Foreskin keratinocyte (primary cell): ENCODE measurements at places on chromosomes 13 and 19. TPM values are rescaled to one million over a fixed set of nuclear protein-coding genes. Genes with fewer than 3 reads are reported as not detected.

DNA sequence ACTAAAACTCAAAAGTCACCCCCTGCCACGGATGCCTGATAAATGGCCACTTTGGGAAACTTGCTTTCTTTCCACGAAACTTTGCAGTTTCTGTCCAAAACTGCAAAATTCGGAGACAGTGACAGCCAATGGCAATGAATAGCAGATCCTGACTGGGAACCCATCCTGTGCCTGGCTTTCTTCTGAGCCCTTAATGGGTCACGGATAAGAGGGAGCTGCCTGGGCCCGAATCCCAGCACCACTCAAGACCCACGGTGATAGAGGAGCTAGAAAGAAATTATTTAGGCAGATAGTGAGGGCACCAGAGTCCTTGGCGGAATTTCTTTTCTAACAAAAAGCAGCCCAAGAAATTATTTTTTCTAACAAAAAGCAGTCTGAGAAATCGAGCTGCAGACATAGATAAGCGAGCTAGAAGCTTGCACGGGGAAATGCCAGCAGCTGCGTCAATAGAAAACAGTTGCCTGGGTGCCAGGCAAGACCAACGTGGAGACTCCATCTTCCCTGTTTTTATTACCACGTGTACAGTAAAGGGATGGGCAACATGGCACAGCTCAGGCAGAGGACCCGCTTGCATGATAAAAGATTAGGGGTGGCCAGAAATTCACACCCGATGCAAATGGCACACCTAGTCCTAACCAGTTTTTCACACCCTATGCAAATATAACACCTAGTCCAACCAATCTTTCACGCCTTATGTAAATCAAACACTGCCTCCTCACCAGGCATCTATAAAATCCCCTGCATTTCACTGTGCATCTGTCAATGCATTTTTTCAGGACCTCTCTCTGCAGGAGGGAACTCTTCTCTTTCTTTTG lies 7.1 kb upstream of the HSH2D start:
- no peak for DNase-seq

GRCh38 chr19:32719611-32720059 lies at the start of gene TDRD12:
Gene TDRD12 (plus strand): TSS chr19:32719767. CDS start chr19:32720073, 306 bp downstream.
- DNase-seq: no peak

Gene IRGQ
- total RNA-seq: 14.8 and 15.8 TPM in 2 replicates

Gene PPP1R37
- total RNA-seq: 20.9 and 21.8 TPM in 2 replicates

Gene CADM4
- 5.4 and 6.9 TPM in 2 replicates for total RNA-seq

- DNase-seq: no peak
These were observed 14.4 kb downstream of the TTYH1 start for GRCh38 chr19:54429545-54430227.

- no peak for DNase-seq
These were observed 141.7 kb downstream of the URI1 start for GRCh38 chr19:30083701-30084156.

Gene LILRA1
- total RNA-seq: not detected in 2 replicates

Gene IL11
- 3.7 and 5.8 TPM in 2 replicates for total RNA-seq

Gene LRRC63
- total RNA-seq: not detected in 2 replicates

DNA sequence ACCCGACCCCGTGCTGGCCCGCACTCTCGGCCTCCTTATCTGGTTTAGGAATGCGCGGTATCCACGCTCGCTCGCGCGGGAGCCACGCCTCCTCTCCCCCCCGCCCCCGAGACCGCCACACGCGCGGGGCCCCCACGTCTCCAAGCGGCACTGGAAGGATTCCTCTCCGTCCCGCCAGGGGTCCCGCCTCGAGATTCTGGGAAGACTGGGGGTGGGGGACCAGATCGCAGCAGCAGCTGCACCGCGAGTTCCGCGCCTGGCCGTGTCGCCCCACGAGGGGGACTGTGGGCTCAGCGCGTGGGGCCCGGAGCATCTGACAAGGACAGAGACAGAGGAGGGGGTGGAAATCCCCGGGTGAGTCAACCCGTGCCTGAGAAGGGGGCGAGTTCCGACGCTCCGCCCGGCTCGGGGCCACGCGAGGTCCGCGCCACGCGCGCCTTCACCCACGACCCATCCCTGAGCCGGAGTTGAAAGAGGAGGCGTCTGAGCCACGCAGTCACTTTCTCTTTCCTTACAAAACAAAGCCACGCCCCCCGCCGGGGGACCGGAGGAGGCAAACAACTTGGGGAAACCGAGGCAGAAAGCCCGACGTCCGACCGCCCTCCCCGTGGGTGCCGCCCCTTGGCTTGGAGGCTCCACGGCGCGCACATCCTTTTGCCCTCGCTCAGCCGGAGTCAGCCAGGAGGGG lies 814 bp downstream of the S1PR2 start:
- no peak for DNase-seq

- DNase-seq: no peak
These were observed 620.2 kb downstream of the EFNB2 start for GRCh38 chr13:105915146-105915850.

GRCh38 chr19:45407091-45407375 lies 589 bp downstream of the POLR1G start:
- no peak for DNase-seq

DNA sequence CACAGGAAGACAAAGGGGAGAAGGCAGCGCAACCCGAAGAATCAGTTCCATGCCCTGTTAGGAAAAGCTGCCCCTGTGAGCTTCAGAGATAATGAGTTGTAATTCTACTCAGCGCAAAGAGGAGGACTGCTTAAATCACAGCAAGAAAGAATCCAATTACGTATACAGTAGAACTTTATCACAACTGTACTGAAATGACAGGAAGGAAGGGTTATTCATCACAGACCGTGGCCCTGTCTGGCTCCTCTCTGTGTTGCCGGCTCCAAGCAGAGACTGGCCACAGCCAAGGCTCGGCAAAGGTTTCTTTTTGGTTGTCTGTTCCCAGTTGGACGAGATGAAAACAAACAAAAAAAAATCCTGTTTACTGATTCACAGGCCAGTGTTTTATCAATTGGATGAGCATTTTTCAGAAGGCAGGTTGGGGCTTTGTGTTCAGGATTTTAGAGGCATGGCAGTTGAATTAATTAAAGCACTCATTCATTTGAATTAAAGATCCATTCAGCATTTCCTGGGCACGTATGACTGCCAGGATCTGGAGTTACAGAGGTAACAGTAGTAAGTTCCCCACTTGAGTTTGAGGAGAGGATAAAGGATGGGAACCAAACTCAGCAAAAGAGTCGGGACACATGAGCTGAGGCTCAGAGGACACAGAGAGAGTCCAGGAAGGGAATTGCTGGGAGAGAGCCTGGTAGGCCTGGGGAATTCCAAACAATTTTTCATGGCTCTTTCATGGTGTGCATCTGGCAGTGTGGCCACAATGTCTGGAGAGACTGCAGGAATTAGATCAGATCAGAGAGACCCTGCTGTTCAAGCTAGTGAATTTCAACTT lies 341.0 kb downstream of the DNAJC15 start:
- DNase-seq: no peak

DNA sequence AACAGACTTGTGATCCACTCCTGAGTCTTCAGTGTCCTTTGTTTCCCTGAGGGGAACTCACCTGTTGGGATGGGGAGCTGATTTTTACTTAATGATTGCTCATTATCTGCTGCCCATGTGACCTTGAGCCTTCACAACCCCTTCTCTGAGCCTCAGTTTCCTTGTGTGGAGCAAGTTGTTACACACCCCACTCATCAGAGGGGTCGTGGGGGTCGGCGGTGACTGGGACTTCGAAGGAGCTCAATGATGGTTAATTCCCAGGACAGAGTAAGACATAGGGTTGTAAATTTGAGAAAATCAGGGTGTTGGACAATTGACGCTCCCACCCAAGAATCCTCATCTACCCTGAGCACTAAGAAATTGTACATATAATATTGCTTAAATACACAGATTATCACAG lies 13.5 kb downstream of the LILRA5 start:
- no peak for DNase-seq

DNA sequence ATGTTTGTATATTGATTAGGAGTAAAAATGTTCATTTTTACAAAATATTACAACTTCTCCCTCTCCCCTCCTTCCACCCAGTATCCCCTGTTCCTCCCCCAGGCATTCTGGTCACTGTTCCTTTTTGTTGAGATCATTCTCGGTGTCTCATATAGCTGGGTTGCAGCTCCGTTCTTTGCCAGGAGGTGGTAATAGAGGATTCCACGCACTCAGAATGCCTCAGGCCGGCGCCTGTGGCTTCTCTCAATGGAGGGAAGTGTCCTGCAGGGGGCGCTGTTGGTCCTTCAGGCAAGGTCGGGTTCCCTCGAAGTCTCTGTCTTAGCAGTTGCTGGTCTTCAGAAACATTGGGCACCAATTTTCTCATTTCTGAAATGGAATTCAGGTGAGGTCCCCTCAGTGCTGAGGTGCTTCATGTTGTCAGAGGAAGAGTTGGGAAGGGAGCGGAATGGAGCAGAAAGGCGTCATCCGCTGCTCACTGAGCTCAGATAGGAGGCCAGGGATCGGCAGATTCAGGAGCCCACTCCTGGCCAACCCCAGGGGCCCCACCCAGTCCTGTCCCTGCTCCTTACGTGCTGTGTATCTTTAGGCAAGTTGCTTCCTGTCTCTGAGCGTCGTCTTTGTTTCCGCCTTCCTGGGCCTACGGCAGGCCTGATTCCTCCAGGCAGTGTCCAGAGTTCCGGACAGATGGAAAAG lies 10.3 kb upstream of the GARIN5A start:
- peak; percentile 42 for DNase-seq

DNA sequence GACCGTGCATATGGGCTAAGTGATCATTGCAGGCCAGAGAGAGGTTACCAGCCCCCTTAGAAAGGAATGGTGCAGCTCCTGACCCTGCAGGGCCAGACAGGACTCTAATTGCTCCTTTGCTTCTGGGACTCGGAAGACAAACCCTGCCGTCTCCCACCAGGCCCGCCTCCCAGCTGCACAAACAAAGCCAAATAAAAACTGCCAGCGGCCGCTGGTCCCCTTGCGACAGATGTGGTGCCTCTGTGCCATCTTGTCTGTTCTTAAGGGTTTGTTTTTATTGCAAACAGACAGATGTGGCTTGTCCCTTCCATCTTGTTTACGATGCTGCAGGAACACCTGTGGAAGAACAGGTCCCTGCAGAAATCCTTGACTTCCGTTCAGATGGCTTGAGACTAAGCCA lies 434.4 kb upstream of the TSHZ3 start:
- no peak for DNase-seq

GRCh38 chr19:50377051-50377461 lies 799 bp downstream of the NR1H2 start:
- DNase-seq: peak; percentile 20

Gene CGB5
- total RNA-seq: 0.34 TPM in 1 of 2 replicates, not detected in the other

GRCh38 chr13:111947876-111948275 lies 119.1 kb upstream of the SOX1 start:
- DNase-seq: no peak

Gene DIRAS1
- 0.11 and 0.24 TPM in 2 replicates for total RNA-seq

Gene CYP4F2
- total RNA-seq: not detected in 2 replicates

Gene KLF12
- total RNA-seq: 5.0 and 6.6 TPM in 2 replicates
